T-helper 2 cell treated with Interferon-gamma antibody and Interleukin-4, amounts not matched to agents 5 μg/mL and 100 μg/mL, for 36 hours (primary cell): ENCODE measurements at places on chromosomes 6 and 20.

DNA sequence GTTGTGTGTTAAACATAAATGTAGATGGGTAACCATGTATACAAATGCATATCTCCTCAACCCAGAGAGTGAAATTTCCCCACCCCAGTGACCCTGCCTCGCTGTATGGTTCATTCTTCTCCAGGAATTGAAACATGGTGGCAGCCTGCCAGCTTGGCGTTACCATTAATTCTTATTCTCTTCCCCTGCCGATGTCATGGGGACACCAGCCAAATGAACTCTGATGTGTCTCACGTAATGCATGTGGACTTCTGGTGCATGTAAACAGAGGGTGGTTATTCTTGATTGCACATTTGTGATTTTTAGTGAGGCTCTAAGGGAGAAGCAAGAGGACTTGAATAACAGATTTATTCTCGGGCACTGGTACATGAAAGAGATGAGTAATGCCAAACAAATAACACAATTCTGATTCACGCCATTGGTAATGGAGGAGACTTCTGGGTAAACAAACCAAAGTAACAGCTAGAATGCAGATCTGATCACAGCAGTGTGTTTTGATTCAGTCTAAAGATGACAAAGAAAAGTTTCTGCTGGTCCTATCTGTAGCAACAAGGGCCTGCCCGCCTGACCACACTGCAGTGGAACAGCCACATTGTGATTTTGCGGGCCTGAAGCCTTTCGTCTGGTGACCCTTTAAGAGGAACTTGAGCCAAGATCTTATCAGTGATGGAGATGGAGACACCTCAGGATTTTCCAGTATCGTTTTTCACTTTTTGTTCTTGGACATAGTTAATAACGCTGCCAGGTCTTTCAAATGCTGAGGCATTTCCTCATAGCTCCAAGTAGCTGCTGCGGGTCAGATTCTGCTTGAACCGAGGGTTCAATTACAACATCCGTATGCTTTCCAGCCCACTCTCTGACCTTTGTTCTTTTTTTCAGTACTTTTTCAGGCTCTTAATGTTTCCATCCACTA, 171.8 kb upstream of the AKAP12 start:
- DNase-seq = no peak

DNA sequence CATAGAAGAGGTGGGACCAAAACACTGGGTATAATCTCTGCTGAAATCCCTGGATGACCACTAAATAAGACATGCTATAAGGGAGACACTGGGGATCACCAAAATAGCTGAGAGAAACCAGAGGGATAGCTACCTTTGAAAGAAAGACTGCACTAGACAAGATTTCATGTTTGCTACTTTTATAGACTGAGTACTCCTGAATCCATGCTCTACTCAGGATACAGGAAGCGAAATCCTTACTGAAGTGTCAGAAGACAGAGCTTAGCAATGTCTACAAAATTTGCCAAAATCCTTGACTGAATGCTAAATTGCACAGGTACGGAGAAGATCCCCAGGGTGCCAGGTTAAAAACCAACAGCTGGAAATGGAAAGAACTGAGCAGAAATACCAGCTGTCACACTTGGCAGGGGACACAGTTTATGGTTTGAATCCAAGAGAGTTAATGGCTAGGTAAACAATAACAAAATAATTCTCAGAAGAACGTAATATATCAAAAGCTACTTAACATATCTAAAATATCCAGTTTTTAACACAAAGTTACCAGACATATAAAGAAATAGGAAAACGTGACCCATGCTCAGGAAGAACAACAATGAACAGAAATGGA, 125.4 kb downstream of the MAN1A1 start:
- no peak for DNase-seq

DNA sequence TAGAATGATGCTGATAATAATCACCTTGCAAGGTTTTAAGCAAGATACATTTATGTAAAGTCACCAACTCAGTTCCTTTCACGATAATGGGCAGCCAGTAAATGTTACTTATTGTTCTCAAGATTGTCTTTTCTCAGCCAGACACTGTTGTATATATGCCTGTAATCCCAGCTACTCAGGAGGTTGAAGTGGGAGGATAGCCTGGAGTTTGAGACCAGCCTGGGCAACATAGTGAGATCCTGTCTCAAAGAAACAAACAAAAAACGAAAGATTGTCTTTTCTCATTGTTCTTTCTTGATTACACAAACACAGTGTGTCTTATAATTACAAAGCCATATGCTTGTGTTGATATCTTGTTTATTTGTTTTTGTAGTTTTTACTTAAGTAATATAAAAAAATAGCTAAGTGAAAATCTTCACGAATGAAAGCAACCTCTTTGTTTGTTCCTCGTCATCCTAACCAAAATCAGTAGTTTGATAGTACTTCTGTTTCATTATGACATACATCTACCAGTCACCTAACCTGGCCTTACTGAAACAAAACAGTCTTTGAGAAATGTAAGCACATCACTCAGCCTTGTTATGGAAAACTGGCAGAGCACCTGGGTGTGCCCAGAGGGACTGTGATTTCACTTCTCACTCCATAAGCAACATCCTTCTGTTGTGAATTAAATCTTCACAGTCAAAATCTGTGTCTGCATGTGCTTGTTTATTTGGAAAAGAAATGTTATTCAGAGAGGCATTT, 436.2 kb upstream of the SOX4 start:
- DNase-seq = no peak

GRCh38 chr20:21272279-21272678, 30.9 kb upstream of the XRN2 start:
- no peak for DNase-seq

DNA sequence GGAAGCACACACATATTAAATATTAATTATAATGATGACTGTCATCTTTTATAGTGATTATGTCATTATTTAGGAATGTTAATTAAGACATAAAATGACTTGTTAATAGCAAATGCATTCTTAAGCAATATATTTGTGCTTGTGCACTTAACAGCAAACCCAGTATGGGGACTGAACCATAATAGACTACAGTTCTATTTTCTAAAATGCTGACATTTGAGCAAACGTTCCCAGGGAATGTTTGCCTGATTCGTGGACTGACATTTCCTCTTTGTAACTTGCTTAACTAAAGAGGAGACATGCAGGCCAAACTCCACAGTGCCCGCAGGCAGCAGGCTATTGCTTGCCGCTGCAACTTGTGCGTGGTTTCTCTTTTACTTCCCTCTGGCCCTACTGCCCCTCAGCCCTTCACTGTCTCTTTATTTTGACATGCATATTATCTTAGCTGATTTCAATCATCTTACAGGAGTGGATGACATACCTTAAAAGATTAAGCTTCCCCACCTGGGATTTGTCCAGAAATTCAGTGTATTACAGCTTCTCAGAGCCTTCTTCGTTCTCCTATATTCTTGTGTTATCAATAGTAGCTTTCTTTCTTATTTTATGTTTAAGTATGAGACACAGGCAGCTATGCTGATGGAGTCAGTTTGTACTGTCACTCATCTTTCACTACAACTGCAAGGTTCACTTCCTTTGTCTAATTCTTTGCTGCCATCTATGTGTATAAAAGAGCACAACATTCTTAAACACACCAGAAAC, 141.5 kb downstream of the GMDS start:
- DNase-seq = no peak

DNA sequence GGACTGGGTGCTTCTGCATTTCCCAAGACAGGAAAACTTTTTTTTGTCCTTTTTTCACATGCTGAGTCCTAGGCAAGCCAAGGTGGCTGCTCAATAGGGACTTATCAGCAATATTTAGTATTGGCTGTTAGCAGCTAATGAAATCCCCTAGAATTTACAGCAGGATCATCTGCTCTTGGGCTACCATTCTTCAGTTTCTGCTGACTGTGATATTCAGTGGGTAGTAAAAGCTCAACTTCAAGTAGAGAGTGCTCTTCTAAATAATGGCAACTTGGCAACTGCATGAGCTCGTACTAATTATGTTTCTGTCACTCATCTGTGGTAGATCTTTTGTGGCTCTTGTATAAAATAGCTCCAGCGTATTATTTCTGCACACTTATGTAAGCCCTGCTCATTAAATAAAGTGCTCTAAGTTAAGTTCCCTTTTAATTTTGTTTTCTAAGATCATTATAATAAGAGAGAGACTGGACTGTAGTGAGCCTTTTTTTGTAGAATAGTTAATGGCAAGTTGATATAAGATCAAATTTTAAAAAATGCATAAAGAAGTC, 110.3 kb downstream of the SLC35F1 start:
- no peak for DNase-seq

GRCh38 chr6:98203170-98203806, 631.1 kb upstream of the POU3F2 start:
- DNase-seq = no peak

DNA sequence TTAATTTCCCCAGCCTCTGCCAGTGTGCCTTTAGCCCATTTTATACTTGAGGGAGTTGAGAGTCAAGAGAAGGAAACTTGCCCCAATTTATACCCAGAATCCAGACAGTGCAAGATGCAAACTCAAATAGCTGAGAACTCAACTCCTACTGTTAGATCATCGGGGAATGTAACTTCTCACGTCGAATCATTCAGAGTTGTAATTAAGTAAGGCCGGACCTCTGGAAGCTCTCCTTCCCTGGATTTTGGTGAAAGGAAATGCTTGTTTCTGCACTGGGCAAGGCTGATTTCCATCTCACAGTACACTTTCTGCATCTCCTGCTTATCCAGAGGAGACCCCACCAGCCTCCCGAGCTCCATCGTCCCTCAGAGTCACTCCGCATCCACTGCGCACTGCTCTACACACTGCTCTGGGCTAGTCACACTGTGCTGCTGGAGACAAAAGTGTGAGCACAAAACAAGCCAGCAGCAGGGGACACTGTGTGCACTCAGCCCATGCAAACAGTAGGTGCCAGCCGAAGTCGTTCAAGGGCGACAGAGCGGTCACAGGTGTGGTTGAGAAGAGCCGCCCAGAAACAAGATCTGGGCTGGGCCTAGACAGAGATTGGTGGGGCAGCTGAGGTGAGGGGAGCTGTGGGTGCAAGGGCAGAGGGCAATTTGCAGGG, 150.4 kb upstream of the QKI start:
- no peak for DNase-seq

GRCh38 chr6:112231164-112231563, 23.2 kb downstream of the LAMA4 start:
- DNase-seq = no peak

GRCh38 chr6:170276369-170277057, 14.4 kb downstream of the DLL1 start:
- no peak for DNase-seq

DNA sequence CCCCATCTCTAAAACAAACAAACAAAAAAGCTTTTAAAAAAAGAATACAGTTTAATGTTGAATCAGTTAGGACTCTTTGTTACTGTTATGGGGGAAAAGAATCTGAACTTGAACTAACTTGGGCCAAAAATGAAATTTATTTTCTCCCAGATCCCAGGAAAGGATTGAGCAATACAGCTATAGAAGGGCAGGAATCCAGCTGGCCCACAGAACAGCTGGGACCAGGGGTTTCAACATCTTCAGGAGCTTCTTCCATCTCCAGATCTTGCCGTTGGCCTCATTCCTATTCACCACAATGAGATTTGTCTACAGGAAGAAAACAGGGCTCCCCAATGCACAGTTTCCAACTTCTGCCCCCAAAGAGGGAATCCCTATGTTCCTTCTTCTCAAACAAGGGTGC, 43.2 kb upstream of the AKAP12 start:
- DNase-seq = no peak

DNA sequence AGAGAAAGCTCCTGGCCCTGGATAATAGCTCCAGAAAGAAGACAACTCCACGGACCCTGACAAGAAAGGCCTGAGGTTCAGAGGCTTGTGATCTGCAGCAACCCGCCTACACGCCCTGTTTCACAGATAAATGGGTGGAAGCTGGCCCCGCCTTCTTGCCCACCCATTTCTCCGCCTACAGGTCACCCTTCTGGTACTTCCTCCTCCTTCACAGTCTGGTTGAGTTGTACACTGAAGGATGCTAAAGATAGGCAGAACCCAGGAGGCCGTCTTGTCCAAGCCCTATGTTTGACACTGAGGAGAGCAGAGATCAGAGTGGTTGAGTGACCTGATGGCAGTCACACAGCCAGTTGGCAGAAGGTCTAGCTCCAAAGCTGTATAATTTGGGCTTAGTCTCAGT, 34.2 kb upstream of the MDGA1 start:
- peak; percentile 37 for DNase-seq

DNA sequence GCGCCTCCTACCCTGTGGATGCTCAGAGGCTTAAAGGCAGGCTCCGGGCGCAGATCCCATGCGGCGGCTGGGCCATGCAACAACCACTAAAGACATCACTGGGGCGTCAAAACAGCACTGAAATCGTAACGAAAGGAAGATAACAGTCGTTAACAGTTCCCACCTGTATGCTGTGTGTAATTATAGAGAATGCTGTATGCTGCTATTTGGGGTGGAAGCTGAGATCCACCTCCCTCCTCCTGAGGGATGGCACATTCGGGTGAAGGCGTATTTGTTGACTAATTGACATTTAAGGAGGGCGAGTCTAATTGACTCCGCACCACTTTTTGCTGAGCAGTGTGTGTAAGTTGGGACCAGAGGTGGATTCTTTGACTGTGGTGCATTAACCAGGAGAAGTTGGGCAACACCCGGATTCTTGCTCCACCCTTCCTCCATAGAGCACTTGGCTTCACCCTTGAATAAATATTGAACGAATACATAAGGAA, 687 bp downstream of the SLC35A1 start:
- DNase-seq = no peak

GRCh38 chr20:15654208-15654649, 919.0 kb downstream of the KIF16B start:
- no peak for DNase-seq

- no peak for DNase-seq
Observed at GRCh38 chr6:36771145-36771544, 68.1 kb downstream of the CPNE5 start.

DNA sequence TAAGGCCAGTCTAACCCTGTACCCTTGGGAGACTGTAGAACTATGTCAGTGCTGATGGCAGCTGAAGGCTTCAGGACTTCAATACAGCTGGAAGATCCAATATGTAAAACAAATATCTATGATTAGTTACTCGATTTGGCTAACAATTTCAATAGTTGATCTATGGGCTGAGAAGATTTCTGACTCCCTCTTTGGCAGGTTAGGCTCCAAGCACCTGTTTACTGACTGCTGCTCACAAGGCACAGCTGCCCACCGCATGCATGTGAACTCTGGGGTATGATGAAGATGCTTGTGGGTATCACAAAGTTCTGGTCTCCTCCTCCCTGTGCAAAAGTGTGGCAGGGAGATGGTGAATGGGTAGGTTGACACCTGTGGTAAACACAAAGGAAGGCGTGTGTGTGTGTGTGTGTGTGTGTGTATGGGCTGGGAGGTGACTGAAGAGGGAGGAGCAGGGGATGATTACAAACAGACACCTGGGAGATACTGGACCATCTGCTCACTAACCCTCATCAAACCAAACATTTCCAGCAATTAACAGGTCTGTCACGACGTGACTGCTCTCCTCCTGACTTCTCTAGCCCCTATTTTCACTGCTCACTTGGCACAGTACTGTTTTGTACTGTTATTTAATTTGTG, 18.1 kb downstream of the ELMO2 start:
- DNase-seq = no peak

GRCh38 chr20:57835588-57836455, 126.0 kb upstream of the PMEPA1 start:
- no peak for DNase-seq

GRCh38 chr6:111997078-111997852, 56.6 kb upstream of the CCN6 start:
- DNase-seq = peak; percentile 68

- DNase-seq = no peak
Observed at GRCh38 chr6:72466971-72467566, 154.8 kb upstream of the KCNQ5 start.

GRCh38 chr6:37338745-37339255, 15.0 kb upstream of the RNF8 start:
- DNase-seq = no peak
